Airway epithelial cell (primary cell): ENCODE measurements at places on chromosomes 11 and 22. TPM values are rescaled to one million over a fixed set of nuclear protein-coding genes. Genes with fewer than 3 reads are reported as not detected.

Gene HINFP
- total RNA-seq = 5.2 and 17.0 TPM in 2 replicates

Gene OR8B12
- total RNA-seq = not detected in 2 replicates

Gene ADSL
- 94.8 and 115 TPM in 2 replicates for total RNA-seq

Gene FAM111B
- 9.5 TPM in 2 replicates for total RNA-seq

Gene XPNPEP3
- 7.2 and 11.4 TPM in 2 replicates for total RNA-seq
